ENCODE measurements at places on chromosomes 11 and 22.

- no peak for DNase-seq
These were observed 785.4 kb upstream of the API5 start for GRCh38 chr11:42526426-42526825.

- DNase-seq = no peak
These were observed 85.8 kb downstream of the RTL6 start for GRCh38 chr22:44412136-44412731.

GRCh38 chr11:128188346-128189004, 398.9 kb downstream of the ETS1 start:
- no peak for DNase-seq

DNA sequence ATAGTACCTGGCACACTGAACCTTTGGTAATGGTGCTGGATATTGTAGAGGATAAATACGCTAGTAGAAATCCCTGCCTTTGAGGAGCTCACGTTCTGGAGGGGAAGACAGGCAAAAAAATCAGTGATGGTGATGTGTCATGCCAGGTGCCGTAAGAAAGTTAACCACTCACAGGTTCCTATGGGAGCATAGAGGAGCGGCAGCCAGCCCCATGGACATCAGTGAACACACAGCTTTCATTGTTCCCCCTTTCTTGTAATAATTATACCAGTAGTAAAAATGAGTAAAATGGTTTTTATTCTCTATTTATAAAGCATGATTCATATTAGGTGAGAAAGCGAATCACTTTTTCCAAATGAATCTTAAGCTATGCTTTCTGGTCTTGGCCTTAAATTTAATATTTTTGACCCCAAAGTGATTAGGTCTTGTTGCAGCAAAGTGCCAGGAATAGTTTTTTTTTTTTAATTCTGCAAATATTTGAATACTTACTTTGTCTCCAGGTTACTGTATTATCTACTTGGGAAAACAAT, 57.9 kb downstream of the UVRAG start:
- DNase-seq = no peak

DNA sequence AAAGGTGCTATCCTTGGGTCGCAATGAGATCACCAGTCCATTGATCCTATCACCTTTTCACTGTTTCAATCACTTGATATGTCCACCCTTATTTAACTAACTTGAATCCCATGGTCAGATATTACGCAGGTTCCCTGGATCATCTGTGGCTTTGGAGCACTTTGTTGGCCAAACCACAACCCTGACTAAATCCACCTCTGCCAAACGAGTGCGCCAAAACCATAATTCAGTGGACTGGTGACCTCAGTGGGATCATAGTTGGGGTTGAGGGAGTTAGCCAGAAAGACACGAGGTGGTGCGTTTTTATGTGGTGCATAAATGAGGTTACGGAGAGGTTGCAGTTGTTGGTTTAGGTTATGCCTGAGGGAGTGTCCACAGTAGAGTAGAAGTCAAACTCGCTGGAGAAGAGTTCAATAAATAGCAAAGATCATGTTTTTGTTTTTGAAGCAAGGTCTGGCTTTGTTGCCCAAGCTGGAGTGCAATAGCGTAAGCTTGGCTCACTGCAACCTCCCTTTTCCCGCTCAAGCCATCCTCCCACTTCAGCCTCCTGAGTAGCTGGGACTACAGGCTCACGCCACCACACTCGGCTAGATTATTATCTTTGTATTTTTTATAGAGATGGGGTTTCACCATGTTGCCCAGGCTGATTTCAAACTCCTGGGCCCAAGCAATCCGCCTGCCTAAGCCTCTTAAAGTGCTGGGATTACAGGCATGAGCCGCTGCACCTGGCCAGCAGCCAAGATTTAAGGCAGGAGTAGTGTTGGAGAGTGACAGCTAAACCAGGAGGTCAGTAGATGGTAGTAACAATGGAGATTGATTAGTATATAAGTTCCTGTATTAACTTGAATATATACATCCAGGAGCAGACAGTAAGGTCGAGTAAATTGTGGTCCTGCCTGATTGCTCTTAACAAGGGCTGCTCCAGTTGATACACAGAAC, 4.5 kb downstream of the FOXR1 start:
- DNase-seq = no peak

Data from stimulated activated CD4-positive, alpha-beta T cell treated with anti-CD3 and anti-CD28 coated beads, Interleukin-2, amount 100 ng/mL, for 24 hours (primary cell).